Fibroblast of skin of abdomen (primary cell): ENCODE measurements at places on chromosomes 4 and X.

DNA sequence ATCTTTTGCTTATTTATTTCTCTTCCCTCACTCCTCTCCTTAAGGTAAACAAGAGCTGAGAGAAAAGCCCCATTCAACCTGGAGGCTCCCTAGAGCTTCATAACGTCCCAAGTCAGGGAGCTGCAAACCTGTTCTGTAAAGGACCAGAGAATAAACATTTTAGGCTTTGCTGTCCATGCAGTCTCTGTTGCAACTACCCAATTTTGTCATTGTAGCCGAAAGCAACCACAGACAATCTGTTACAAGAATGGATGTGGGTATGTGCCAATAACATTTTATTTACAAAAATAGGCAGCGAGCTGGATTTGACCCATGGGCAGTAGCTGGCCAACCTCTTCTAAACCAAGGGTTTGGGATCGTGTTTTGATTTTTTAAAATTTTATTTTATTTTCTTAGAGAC lies 71.3 kb upstream of the TBL1X start:
- DNase-seq = no peak

DNA sequence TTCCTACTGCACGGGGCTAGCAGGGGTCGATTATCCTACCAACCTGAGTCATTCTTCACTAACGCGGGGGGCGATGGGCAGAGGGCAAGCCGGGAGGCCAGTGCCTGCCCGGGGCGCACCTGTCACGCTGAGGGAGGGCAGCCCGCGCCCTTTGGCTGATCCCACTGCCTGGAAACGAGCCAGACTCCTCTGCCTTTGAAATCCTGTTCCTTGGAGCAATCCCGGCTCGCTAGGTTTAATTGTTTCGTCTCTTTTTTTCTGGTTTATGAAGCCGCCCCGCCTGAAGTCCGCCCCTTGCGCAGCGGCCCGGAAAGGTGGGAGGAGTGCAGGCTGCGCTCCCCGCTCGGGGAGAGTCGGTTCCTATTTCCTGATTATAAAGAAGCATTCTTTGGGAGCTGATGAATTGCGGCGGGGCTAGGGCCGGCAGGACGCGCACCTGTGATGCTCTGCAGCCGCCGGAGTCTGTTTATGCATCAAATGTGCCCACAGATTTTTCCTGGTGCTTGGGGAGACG lies 484.2 kb downstream of the BCOR start:
- no peak for DNase-seq

DNA sequence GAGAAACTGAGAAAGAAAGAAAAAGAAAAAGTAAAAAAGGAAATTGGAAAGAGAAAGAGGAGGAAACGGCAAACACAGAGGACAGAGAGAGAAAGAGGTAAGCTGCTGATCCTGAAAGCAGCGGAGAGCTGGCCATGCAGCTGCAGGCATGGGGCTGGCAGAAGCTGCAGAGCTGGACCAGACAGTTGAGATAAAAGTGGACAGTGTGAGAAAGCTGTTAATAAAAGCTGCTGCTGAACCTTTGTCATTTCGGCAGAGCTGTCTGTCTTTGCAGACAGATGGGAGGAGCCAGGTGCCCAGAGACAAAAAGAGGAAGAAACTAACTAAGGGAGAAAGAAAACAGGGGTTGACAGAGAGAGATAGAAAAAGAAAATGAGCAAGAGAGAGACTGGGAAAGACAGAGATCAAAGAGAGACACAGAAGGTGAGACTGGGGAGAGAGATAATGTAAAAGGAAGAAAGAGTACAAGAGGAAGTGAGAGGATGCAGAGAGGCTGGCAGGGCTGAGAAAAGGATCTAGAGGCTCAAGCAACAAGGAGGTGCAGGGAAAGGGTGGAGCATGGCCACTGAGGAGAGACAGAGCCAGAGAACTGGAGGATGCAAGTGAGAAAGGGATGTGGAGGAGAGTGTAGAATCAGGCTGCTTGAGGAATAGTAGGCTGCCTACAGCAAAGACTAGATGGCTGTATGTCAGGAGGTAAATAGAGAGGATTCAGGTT lies 376.8 kb upstream of the FGF16 start:
- no peak for DNase-seq

DNA sequence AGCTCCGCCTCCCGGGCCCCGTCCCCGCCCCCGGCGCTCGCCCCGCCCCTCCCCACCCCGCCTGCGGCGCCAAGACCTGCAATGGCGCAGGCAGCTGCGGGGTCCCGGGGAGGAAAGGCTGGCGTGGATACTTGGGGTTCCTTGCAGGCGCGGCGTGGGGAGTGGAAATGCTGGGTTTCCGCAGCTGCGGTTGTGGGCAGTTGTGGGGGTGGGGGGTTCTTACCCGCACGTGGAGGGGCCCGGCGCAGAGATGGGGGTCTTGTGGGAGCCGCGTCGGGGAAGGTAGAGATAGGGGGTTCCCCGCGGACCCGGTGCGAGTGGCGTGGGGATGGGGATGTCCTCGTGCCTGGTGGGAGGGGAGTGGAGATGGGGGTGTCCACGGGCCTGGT lies 680 bp upstream of the ASMTL start:
- no peak for DNase-seq

DNA sequence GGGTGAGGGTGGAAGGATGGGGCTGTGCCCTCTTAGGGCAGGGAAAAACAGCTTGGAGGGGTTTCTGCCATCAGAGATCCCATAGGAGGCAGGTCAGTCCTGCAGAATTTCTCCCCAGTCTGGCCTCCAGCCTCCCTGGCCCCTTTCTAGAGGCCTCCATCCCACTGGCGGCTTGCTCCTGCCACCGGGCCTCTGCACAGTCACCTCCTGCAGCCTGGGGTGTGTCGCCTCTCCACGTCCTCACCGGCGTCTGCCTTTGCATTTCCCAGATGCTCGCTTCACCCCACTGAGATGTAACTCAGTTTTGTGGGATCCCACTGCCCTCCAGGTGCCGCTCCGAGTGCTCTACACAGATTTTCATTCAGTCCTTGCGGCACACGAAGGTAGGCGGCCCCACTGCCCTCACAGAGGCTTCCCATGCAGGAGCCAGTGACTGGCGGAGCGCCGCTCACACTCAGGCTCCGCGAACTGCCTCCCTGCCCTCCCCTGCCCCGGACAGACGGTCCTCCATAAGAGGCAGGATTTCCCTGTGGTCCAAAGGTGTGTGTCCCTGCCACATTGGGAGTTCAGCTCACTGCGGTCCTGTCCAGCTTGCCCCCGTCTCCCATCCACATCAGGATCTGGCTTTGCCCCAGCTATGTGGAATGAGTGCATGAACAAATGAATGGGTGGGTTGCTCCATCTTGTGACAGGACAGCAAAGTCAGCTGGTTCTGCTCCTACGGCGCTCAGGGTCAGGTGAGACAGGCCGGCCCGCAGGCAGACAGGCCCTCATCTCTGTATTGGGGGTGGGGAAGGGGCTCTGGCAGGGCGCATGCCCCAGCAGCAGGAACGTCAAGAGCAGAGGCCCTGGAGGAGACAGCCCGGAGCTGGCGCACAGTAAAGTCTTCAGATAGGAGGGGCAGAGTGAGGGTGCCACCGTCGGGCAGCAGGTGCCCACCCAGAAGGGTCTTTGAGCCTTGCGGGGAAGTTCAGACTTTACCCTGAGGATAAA lies 2.7 kb upstream of the TMEM271 start:
- no peak for DNase-seq
